Activated CD8-positive, alpha-beta memory T cell treated with anti-CD3 and anti-CD28 coated beads, Interleukin-2, amount 10 ng/mL, durations not matched to agents 7 days and 5 days (primary cell): ENCODE measurements at places on chromosomes 16 and 17.

GRCh38 chr17:76000755-76001521, at the start of gene CDK3:
TSS of gene CDK3 (plus strand) at chr17:76000855. CDS start at chr17:76001426, 571 bp downstream.
- DNase-seq, result no peak

DNA sequence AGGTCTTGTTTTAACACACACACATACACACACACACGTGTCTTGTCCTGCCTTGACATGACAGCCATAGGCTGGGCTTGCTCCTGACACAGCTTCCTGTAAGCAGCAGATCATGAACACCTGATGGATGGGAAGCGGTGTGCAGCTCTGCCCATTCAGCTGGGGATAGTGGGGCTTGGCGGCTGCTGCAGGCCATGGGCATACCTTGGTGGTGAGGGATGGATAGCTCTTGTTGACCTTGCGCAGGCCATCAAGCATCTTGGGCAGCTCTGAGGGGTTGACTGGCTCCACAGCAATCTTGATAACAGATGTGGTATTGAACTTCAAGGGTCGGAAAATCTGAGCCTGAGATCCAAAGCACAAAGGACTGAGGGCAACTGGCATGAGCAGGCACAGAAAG, 12.0 kb downstream of the HIGD1B start:
- DNase-seq, result no peak

DNA sequence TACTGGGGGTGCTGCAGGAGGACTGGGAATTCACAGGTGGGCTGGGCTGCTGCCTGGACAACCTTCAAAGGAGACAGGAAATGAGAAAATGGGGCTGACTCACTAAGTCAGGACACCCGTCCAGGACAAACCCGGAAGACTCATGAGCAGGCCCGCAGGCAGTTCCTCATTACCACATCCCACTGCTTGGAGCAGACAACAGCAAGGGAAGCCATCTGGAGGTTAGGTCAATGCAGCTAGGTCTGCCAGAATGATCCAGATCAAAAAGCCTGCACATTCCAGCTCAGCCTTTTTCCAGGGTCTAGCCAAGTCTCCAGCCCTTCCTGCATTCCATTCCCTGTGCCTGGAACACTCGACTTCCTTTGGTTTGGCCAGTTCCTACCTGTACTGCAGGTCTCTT, 536.5 kb upstream of the CDH11 start:
- DNase-seq, result no peak

- DNase-seq, result no peak
These were observed 36.7 kb downstream of the CTU2 start for GRCh38 chr16:88742896-88743605.

GRCh38 chr16:78640886-78641285, 541.4 kb downstream of the WWOX start:
- no peak for DNase-seq

- no peak for DNase-seq
These were observed 66.9 kb upstream of the SDK2 start for GRCh38 chr17:73711184-73711583.

- no peak for DNase-seq
These were observed 5.4 kb upstream of the LHX1 start for GRCh38 chr17:36931697-36932382.

GRCh38 chr16:81784072-81784795, 5.1 kb downstream of the PLCG2 start:
- DNase-seq, result no peak

DNA sequence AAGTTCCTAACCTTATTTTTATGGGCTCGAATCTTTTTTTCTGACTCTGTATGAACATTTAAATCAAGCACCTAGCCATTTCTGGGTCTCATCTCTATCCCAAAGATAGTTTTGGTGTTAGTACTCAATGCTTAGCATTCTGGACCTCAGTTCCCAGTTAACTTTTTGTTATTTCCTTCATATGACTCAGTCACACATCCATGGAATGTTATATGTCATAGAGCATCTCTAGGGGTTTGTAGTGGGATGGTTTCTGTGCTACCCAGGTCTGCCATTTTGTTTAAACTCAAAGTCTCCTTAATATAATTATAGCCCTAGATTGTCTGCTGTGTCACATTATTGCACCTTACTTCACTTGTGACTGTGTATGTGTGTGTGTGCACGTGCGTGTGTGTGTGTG, 90.1 kb downstream of the EFCAB13 start:
- no peak for DNase-seq

DNA sequence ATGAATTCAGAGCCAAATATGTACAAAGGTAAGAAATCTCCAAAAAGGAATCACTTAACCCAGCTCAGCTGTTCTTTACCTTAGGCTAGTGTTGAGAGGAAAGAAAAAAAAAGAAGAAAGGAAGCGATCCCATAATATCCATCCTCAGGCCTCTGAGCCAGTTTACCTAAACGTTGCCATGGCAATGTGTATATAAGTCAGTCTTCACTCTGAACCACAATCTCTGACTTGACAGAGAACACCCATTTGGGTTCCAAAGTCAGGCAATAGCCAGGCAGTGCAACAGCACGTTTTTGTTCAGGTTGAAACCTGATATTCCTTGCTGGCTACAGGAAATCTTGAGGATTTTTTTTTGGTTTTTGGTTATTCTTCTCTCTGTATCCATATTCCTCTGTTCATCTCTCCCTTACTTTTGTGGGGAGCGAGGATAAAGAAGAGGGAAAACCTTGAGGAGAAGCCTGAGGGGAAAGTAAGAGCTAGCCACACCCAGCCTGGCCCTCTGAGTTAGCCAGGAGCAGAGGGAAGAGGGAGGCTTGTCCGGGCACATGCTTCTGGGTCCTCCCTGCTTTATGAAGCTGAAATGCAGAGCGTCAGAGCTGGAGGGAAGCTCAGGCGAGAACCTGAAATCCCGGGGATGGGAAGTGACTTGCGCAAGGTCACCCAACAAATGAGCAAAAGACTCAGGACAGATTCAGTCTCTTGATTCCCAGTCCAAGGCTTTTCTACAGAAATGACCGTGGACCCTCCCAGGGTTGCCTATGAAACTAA, 152.7 kb downstream of the SOX9 start:
- DNase-seq, result no peak

- DNase-seq, result peak; percentile 66
These were observed 38.9 kb downstream of the PLCG2 start for GRCh38 chr16:81817789-81818567.

- no peak for DNase-seq
These were observed 21.3 kb downstream of the SBK1 start for GRCh38 chr16:28313587-28313986.

GRCh38 chr17:42118545-42118944, 2.6 kb downstream of the KAT2A start:
- peak; percentile 68 for DNase-seq

- no peak for DNase-seq
These were observed 1.0 kb downstream of the EMC8 start for GRCh38 chr16:85798283-85798776.
